ENCODE measurements at places on chromosomes 7 and 10. TPM values are rescaled to one million over a fixed set of nuclear protein-coding genes. Genes with fewer than 3 reads are reported as not detected.

Gene ZNF277
- 41.6 TPM for total RNA-seq

Gene IDI2
- total RNA-seq = not detected

Gene PROSER2
- 1.8 TPM for total RNA-seq

- H3K4me1 ChIP-seq = no peaks in the 10 kb centered on the region
- H3K27ac ChIP-seq = no peak overlapping the region
- no peak overlapping the region for H3K4me3 ChIP-seq
These were observed 414.1 kb upstream of the ETV1 start for GRCh38 chr7:14403587-14403986.

Gene NPTX2
- total RNA-seq = 12.6 TPM

DNA sequence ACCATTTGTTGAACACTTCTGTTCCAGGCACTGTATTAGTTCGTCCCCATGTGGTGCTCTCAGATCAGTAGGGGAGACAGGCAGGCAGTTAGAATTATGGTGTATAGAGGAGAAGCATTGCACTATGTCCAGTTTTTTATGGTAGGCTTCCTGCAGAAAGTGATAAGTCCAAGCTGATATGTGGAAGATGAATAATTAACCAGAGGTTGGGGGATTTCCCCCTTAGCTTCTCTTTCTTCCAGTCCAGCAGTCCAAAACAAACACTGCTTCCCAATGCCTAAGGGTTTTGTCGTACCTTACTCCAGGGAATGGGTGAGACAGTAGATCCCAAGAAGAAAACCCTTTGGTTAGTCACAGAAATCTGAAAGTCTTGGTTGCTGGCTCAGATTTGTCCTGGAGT, 19.2 kb downstream of the HIF1AN start:
- no peaks in the 10 kb centered on the region for H3K27me3 ChIP-seq
- H3K4me3 ChIP-seq = no peak overlapping the region
- peaks cover 3% of the 10 kb centered on the region for H3K36me3 ChIP-seq

DNA sequence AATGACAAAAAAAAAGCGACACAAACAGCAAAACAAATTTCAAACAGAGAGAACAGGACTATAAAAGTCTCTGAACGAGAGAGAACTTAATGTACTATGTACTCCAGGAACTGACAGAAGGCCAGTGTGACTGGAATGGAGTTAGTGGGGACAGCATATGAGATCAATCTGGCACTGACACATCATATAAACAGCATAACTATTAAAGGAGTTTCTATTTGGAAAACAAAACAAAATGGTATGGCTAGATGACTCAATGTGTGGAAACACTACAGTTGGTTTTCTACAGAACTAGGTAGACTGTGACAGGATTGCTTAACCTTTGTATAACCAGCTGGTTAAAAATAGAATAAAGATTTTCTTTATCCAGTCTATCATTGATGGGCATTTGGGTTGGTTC, 232.9 kb upstream of the KAT6B start:
- DNase-seq = peak; percentile 72
- peak overlapping the region; percentile 50 for H3K27ac ChIP-seq
- no peaks in the 10 kb centered on the region for H3K27me3 ChIP-seq
- H3K4me1 ChIP-seq = peaks cover 36% of the 10 kb centered on the region
- no peaks in the 10 kb centered on the region for H3K36me3 ChIP-seq

Gene ARF5
- 156 TPM for total RNA-seq

DNA sequence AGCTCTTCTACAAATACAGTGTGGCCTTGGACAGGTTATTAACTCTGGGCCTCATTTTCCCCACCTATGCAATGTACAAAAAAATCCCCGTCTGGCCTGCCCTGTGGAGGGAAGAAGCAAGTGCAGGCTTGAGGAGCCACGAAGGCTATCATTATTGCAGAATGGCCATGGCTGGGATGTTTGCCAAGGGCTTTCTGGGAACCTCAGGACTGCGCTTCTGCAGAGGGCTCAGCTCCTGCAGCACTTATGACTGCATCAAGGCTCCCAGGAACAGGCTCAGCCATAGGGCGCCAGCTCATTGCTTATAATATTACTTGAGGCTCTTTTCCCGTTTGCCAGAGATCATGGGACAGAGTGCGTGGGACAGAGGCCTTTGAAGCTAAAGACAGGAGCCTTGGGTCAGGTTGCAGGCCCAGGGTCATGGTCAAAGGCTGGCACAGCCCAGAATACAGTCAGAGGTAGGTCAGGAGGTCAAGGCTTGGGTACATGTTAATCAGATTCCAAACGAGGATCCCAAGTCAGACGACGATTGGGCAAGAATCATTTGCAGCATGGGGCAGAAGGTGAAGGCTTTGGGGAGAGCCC, 20.6 kb upstream of the C10orf105 start:
- no peak overlapping the region for H3K27ac ChIP-seq
- H3K36me3 ChIP-seq = no peaks in the 10 kb centered on the region
- no peak overlapping the region for H3K4me3 ChIP-seq
- DNase-seq = no peak
- no peaks in the 10 kb centered on the region for H3K27me3 ChIP-seq

DNA sequence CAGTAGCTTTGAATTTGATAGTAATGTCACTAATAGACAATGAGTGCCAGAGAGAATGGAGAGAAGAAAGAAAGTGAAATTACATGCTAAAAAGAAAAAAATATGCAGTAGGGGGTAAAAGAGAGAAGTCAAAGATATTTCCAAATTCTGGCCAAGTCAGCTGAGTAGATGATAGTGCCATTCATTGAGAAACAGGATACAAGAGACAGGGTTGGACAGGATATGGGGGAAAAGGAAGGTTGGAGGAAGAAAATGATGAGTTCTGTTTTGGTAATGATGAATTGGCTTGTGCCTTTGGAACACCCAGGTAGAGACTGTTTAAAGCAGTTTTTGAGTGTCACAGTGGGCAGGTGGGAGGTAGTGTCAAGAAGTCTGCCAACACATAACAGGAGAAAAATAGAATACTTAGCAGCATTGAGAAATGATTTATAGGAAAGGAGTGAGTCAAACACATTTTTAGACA, 78.3 kb downstream of the LRRC17 start:
- peak overlapping the region; percentile 69 for H3K27ac ChIP-seq
- no peaks in the 10 kb centered on the region for H3K4me1 ChIP-seq
- no peak for DNase-seq
- H3K36me3 ChIP-seq = no peaks in the 10 kb centered on the region
- no peak overlapping the region for H3K4me3 ChIP-seq

GRCh38 chr10:100803492-100803891, 58.1 kb downstream of the PAX2 start:
- H3K4me3 ChIP-seq = no peak overlapping the region
- H3K4me1 ChIP-seq = no peaks in the 10 kb centered on the region
- H3K27me3 ChIP-seq = peaks cover 83% of the 10 kb centered on the region
- H3K36me3 ChIP-seq = no peaks in the 10 kb centered on the region

DNA sequence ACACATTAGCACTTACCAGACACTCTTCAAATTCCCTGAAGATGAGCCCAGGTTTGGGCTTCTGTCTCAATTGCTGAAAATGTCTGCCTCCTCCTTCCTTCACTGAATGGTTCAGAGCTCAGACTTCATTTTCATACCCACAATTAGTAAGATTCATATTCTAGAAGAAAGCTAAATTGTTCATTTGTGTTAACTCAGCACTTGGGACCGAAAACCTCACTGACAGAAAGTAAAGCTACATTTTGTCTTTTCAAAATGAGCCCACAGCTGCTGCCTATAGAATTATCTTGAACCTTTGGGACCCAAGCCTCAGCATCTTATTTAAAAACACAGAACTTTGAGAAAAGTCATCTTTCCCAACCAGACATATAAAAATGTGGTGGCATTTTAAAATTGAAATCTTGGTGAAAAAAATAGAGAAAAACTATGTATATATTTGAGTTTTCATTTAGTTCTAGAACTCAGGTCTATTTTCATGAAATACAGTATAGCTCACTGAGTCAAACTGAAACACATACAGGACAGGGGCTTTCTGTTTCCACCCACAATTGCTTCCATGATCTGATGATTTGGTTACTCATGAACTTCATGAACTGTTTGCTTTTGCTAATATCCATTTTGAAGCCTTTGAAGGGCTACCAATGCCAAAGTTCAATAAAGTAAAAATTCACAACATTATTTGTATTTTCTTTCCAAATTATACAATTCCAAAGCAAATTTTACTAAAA, 119.1 kb upstream of the PFKP start:
- no peaks in the 10 kb centered on the region for H3K27me3 ChIP-seq
- no peak for DNase-seq
- H3K4me1 ChIP-seq = no peaks in the 10 kb centered on the region
- no peak overlapping the region for H3K4me3 ChIP-seq
- no peak overlapping the region for H3K27ac ChIP-seq
- no peaks in the 10 kb centered on the region for H3K36me3 ChIP-seq

Gene NOLC1
- total RNA-seq = 30.2 TPM
